ENCODE measurements at places on chromosomes 7 and 10.

DNA sequence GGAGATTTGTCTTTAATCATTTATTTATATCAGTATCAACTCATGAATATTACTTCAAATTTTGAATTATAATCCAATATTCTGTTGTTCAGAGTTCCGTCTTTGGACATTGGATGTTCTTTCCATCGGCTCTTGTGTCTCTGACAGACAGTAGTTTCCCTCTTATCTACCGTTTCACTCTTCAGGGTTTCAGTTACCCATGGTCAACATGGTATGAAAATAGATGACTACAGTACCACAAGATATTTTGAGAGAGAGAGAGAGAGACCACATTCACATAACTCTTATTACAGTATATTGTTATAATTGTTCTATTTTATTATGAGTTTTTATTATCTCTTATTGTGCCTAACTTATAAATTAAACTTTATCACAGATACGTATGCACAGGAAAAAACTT, 6.8 kb downstream of the SHTN1 start:
- DNase-seq = no peak

- DNase-seq = no peak
Observed at GRCh38 chr10:48231699-48232315, 42.7 kb downstream of the FRMPD2 start.

DNA sequence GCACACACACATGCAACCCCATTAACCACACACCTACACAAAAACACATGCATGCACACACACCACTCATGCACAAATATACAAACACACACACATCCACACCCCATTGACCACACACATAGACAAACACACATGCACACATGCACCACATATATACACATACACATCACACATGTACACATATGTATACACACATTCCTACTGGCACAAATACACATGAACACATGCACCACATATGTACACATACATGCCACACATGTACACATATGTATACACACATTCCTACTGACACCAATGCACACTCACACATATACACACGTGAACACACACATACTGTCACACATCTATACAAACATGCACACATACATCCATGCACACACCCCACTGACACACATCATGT, 212.5 kb upstream of the PPP2R2D start:
- DNase-seq = no peak

- peak; percentile 85 for DNase-seq
Observed at GRCh38 chr10:13708256-13708990, 121.7 kb downstream of the PRPF18 start.

- DNase-seq = no peak
Observed at GRCh38 chr7:120370954-120371353, 98.0 kb downstream of the KCND2 start.

DNA sequence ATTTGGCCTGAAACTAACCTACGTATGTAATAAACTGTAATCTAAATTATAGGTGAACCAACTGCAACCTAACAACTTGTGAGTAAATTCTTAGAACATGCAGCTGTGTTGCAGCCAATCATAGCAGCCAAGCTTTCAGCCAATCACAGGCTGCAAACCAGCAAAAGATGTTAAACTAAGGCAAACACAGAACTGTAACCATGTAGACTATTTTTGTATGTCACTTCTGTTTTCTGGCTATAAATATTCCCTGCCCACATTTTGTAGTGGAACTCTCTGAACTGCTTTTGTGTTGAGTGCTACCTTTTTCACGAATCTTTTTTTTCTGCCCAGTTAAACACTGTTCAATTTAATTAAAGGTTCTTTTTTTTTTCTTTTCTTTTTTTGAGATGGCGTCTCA, 28.2 kb upstream of the ZPBP start:
- no peak for DNase-seq

- no peak for DNase-seq
Observed at GRCh38 chr10:104641937-104642657, 1.0 kb downstream of the SORCS3 start.

DNA sequence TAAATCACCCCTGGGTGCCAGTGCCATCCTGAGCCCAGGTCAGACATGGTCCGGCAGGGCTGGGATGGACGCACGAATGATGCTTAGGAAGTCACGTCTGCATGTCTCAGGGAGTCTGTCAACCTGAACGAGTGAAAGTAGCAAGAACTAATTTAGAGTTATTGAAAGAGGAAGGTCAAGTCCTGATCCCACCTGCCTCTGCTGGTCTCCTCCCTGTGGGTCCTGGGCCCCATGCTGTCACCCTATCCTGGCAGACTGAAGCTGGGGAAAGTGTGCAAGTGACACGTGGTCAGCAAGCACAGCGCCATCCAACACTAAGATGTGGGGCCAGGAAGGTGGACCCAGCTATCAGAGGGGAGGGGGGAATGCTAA, 26.1 kb upstream of the GRID1 start:
- DNase-seq = no peak
